ENCODE measurements at places on chromosomes 4 and X. TPM values are rescaled to one million over a fixed set of nuclear protein-coding genes. Genes with fewer than 3 reads are reported as not detected.

DNA sequence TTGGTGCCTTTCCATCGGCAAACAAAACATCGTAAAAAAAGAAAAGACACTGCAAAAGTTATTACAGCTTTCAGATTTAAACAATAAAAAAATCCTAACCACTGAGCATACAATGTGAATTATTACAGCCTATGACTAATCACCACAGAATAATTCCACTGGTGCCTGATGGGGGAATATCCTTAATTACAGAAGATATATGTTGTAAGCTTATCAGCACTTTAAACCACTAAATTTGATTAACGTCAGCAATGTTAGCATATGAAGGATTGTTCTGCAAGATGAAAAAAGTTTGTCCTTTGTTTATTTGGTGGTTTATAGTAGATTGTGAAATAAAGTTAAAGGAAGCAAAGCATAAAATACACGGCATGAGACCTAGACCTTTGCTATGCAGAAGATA is 210.2 kb upstream of the ADAMTS3 start:
- no peak for DNase-seq
- H3K4me1 ChIP-seq: no peaks in the 10 kb centered on the region
- H3K27me3 ChIP-seq: no peaks in the 10 kb centered on the region
- H3K36me3 ChIP-seq: no peaks in the 10 kb centered on the region
- H3K4me3 ChIP-seq: no peak overlapping the region
- H3K27ac ChIP-seq: no peak overlapping the region

- no peak overlapping the region for H3K27ac ChIP-seq
- no peaks in the 10 kb centered on the region for H3K27me3 ChIP-seq
- no peak for DNase-seq
- no peaks in the 10 kb centered on the region for H3K36me3 ChIP-seq
- no peak overlapping the region for H3K4me3 ChIP-seq
These were observed 39.3 kb upstream of the NHSL2 start for GRCh38 chrX:71871367-71871766.

GRCh38 chrX:118976599-118977340 is 2.4 kb downstream of the LONRF3 start:
- H3K27me3 ChIP-seq: no peaks in the 10 kb centered on the region
- peak overlapping the region; percentile 78 for H3K27ac ChIP-seq
- H3K4me1 ChIP-seq: no peaks in the 10 kb centered on the region
- H3K4me3 ChIP-seq: peak overlapping the region; percentile 84
- no peaks in the 10 kb centered on the region for H3K36me3 ChIP-seq
- DNase-seq: no peak

GRCh38 chr4:77154065-77154464 is 2.9 kb upstream of the CCNG2 start:
- H3K4me3 ChIP-seq: no peak overlapping the region
- H3K27me3 ChIP-seq: no peaks in the 10 kb centered on the region
- no peaks in the 10 kb centered on the region for H3K36me3 ChIP-seq

GRCh38 chr4:118032691-118033090 is 1.6 kb upstream of the NDST3 start:
- H3K36me3 ChIP-seq: no peaks in the 10 kb centered on the region
- DNase-seq: no peak
- peak overlapping the region; percentile 72 for H3K4me3 ChIP-seq
- H3K4me1 ChIP-seq: no peaks in the 10 kb centered on the region
- no peaks in the 10 kb centered on the region for H3K27me3 ChIP-seq

DNA sequence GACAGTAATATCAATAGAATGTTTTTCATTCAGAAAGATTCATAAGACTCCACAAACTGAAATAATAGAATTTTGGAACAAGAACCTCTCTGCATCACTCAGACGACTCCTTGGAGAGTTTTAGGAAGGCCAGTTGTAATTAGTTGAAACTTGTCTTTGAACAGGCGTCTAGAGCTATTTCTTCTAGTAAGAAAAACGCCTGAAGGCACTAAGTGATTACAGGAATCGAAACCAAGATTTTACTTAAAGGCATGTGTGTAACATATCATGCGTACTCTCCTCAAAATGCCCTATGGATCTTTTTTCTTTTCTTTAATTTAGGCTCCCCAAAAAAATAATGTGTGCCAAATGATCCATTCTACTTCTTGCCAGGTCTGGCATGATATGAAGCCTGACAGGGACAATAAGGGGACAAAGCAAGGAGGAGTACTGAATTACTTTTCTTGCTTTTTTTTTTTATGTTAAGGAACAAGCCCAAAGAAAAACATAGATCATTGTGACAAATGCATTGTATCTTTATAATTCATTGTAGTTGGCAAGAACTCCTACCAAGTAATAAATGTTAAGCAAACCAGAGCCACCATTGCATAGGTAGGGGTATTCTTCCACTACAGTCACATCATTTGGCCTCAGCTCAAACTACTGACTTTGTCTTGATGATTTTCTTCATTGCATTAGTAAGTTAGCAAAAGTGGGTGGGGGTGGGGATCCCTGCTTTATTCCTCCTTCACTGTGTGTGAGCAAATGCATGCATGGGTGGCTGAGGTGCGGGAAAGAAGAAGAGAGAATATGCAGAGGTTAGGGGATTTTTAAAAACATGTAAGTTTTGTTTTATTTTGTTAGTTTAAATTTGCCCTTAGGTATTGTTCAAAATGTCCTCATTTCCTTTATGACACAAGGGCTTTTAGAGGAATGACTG is 79.9 kb upstream of the ATOH1 start:
- H3K4me1 ChIP-seq: no peaks in the 10 kb centered on the region
- H3K27me3 ChIP-seq: no peaks in the 10 kb centered on the region
- H3K4me3 ChIP-seq: no peak overlapping the region
- no peaks in the 10 kb centered on the region for H3K36me3 ChIP-seq
- no peak overlapping the region for H3K27ac ChIP-seq

DNA sequence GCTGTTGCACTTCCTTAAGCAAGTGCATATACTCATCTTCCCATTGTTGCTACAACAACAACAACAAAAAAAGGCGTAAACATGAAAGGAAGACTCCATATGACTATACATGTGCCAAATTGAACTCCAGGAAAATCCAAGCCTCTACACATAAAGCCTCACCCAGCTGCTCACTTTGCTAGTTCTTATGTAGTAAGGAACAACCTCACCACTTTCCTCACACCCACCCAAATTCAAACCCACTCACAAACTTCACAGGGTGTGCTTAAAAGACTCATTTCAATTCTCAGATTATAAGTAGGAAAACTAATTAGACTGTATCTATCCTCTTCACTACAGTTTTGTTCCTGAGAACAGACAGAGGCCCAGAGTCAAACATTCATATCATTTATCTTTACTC is 671.1 kb upstream of the INTU start:
- no peaks in the 10 kb centered on the region for H3K27me3 ChIP-seq
- DNase-seq: no peak
- H3K27ac ChIP-seq: no peak overlapping the region
- H3K4me3 ChIP-seq: no peak overlapping the region
- H3K4me1 ChIP-seq: no peaks in the 10 kb centered on the region

DNA sequence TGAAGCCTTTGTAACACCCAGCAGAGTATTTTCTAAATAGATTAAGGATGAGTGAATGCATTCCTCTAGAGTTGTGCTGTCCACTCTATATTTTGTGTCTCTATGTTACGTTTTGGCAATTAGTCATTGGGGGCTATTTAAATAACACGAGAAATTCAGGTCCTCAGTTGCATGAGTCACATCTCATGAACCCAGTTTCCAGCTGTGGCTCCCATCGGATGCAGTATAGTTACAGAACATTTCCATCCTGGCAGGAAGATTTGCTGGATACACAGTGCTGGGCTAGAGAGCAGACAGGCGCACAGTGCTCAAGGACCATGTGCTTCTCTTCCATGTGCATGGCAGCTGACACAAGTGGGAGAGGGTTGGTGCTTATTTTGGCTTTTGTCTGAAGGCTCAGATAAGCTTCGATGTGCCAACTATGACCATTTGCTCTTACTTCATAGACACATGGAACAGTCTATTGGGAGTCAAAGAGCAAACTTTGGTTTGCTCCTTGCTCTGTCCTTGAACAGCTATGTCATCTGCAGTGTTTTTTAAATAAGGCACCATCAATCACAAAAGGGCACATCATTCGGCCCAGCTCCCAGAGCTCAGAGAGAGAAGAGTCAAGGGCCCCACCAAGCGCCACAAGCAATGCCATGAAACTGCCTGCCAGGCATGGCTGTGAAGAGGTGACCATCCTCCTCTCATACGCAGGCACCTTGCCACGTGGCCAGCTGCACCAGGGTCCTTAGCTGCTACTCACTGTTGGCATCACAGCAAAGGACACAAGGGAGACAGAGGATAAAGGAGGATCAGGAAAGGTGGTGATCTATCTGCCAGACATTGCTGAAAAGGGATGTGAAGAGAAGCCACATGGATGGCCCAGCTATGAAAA is 8.1 kb upstream of the STS start:
- H3K27ac ChIP-seq: no peak overlapping the region
- DNase-seq: no peak
- H3K36me3 ChIP-seq: no peaks in the 10 kb centered on the region

GRCh38 chrX:102835504-102836146 is 101.4 kb upstream of the RAB40AL start:
- no peaks in the 10 kb centered on the region for H3K27me3 ChIP-seq
- H3K36me3 ChIP-seq: no peaks in the 10 kb centered on the region
- no peaks in the 10 kb centered on the region for H3K4me1 ChIP-seq
- no peak overlapping the region for H3K27ac ChIP-seq
- H3K4me3 ChIP-seq: no peak overlapping the region

- no peaks in the 10 kb centered on the region for H3K36me3 ChIP-seq
- no peak overlapping the region for H3K27ac ChIP-seq
- H3K4me3 ChIP-seq: no peak overlapping the region
- H3K27me3 ChIP-seq: no peaks in the 10 kb centered on the region
- H3K4me1 ChIP-seq: peaks cover 3% of the 10 kb centered on the region
These were observed 17.1 kb upstream of the MAP7D3 start for GRCh38 chrX:136268051-136269048.

DNA sequence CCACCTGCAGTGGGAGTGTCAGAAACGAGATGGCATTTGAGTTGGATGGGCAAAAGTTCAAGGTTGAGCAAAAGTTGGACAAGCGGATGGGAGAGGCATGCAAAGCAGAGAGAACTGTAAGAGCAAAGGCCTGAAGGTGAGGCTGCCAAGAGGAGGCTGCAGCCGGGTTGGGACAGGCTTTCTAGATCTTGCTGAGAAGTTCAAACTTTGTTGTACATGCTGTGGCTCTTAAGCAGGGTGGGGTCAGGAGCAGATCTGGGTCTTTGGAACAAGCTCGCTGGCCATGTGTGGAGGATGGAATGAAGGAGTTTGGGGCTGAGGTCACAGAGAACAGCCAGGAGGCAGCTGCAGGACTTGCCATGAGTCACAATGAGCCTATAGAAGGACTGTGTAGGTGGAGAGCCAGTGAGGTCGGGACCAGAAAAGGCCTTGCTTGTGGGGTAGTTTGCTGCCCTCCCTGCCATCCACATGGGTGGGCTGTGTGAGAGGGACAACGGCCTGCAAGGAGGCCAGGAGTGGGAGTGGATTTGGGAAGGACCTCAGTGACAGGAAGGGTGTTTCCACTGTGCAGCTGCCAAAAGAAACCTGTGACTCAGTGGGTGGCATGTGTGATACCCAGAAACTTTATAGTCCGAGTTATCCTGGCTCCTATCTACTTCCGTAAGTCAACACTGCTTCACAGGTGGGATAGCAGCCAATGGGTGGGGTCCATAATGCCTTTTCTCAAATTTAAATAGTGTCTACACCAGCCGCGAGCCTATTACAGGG is 210.4 kb downstream of the MID1IP1 start:
- no peak overlapping the region for H3K4me3 ChIP-seq
- peak; percentile 2 for DNase-seq
- H3K27me3 ChIP-seq: no peaks in the 10 kb centered on the region
- H3K36me3 ChIP-seq: no peaks in the 10 kb centered on the region
- peaks cover 4% of the 10 kb centered on the region for H3K4me1 ChIP-seq

- DNase-seq: no peak
- H3K27me3 ChIP-seq: no peaks in the 10 kb centered on the region
- no peaks in the 10 kb centered on the region for H3K36me3 ChIP-seq
- no peak overlapping the region for H3K4me3 ChIP-seq
- H3K4me1 ChIP-seq: no peaks in the 10 kb centered on the region
These were observed 495.1 kb upstream of the FRG1 start for GRCh38 chr4:189445613-189446012.

GRCh38 chr4:162837241-162837640 is 329.4 kb downstream of the NAF1 start:
- no peaks in the 10 kb centered on the region for H3K27me3 ChIP-seq
- H3K36me3 ChIP-seq: no peaks in the 10 kb centered on the region
- DNase-seq: no peak
- H3K27ac ChIP-seq: no peak overlapping the region

GRCh38 chr4:61783050-61783449 is 582.9 kb downstream of the ADGRL3 start:
- no peaks in the 10 kb centered on the region for H3K27me3 ChIP-seq
- no peak overlapping the region for H3K4me3 ChIP-seq
- H3K4me1 ChIP-seq: no peaks in the 10 kb centered on the region
- DNase-seq: no peak

DNA sequence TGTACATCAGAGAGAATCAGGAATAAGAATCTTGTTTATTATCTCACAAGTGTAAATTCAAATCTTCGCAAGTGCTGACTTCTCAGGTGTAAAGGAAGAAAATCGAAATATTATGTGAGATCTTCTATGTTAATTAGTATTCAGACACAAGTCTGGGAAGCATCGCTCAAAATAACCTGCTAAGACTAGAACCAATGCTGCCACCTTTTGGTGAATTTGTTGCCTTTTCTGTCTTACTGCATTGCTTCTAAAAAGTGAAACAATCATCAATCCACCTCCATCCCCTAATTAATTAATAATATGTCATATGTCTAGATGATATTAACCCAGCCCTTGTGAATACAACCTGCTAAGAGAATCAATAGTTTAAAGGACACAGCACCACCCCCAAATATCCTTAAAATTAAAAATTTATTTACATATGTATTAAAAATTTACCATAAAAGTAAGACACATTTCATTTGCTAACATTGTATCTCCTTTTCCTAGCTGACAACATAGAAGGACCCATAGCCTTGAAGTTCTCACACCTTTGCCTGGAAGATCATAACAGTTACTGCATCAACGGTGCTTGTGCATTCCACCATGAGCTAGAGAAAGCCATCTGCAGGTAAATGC is 3.5 kb downstream of the EPGN start:
- no peaks in the 10 kb centered on the region for H3K27me3 ChIP-seq
- no peak for DNase-seq
- no peaks in the 10 kb centered on the region for H3K4me1 ChIP-seq

Gene ARAP2
- 25.3 TPM for total RNA-seq

Gene FMR1NB
- not detected for total RNA-seq

Gene MAGED4B
- total RNA-seq: 3.2 TPM

Gene TRPC3
- total RNA-seq: 0.78 TPM

Gene SYTL5
- total RNA-seq: not detected

Gene SPANXB1
- total RNA-seq: not detected

Gene UBA6
- 94.5 TPM for total RNA-seq

Gene RTL5
- total RNA-seq: 7.6 TPM

Gene SULT1E1
- not detected for total RNA-seq

Gene ADAMTS3
- 5.4 TPM for total RNA-seq

Gene COX18
- 10.9 TPM for total RNA-seq

Gene POU4F2
- not detected for total RNA-seq

All from thoracic aorta (tissue), 2 donors.